Choroid plexus epithelial cell (primary cell): ENCODE measurements at places on chromosomes 12 and 14.

DNA sequence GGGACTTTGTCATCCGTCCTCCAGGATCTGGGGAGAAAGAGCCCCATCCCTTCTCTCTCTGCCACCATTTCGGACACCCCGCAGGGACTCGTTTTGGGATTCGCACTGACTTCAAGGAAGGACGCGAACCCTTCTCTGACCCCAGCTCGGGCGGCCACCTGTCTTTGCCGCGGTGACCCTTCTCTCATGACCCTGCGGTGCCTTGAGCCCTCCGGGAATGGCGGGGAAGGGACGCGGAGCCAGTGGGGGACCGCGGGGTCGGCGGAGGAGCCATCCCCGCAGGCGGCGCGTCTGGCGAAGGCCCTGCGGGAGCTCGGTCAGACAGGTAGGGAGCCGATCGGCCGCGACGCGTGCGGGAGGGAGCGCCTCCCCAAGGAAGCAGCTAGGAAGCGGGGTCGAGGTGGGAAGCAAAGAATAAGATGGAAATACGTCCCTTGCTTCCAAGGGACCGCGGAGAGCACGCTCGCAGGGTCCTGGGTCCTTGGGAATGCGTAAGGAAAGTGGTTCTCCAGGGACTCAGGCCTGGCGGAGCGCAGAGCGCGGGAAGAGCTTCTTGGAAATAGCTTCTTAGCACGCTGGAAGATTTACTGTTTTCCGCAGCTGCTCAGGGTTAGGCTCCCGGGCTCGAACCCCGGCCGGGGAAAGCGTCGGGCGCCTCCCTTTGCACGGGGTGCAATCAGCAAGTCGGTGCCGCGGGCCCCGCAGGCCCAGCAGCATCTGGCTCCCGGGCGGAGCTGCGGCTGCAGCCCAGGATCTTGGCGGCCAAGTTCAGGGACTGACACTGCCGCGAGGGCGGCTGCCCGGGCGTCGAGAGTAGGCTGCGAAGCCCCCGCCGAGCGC, 457 bp downstream of the SOCS2 start:
- DNase-seq = peak; percentile 45

- DNase-seq = no peak
Observed at GRCh38 chr14:91152499-91152898, 38.6 kb downstream of the DGLUCY start.

DNA sequence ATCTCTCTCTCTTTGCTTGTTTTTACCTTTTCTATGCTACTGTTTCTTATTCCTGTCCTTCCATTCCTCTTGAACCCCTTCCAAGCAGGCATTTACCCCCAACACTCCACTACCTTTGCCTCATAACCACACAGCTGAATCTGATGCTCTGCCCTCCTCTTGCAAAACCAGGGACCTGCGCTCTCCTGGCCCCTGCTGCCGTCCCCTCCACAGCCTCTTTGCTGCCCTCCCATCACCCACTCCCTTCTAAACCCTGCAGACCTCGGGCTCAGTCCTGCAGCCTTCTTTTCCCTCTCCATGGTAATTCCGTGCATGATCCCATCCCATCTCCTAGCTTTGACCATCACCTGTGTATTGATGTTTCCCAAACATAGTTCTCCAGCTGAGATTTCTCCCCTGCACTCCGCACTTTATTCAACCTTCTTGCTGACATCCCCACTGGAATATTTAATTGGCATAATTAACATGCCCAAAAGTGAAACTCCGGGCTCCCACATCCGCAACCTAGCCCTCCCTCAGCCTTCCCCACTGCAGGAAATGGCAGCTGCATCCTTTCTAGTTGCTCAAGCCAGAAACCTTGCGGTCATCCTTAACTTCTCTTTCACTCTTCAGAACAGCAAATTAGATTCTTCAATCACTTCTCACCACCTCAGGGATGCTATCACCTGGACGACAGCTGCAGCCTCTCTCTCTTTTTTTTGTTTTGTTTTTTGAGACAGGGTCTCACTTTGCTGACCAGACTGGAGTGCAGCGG, 16.0 kb downstream of the FIGNL2 start:
- DNase-seq = no peak

DNA sequence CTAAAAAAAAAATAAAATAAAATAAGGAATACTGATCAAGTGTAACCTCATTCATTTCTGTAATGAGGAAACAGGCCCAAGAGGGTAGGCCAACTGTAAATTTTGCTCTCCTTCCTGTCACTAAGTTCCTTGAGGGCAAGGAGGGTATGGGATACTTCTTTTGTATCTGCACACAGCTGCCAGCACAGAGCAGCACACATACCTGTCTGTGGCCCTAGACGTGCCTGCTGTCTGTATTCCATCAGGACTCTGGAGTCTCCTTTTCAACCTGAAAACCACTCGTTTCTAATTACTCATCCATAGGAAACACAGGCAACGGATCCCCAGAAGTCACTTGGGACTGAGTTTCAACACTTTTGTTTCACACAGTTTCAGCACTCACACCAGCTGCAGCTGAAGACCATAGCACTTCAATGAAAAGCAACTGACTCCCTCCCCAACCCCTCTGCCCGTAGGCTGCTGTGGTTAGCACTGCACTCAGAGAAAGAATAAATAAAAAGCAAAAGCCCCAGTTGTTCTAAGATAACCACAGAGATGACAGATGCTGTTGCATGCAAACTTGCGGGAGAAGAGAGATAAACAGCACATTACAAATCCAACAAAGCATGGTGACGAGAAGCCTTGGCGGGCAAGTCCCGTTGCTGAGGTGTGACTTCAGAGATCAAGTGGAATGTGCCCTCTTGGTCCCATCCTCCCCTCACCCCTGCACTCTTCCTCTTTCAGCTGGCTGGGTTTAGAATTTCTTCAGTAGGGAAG, 24.9 kb downstream of the CRACR2A start:
- DNase-seq = peak; percentile 90

- DNase-seq = no peak
Observed at GRCh38 chr14:72521045-72521444, 372.9 kb downstream of the DPF3 start.

DNA sequence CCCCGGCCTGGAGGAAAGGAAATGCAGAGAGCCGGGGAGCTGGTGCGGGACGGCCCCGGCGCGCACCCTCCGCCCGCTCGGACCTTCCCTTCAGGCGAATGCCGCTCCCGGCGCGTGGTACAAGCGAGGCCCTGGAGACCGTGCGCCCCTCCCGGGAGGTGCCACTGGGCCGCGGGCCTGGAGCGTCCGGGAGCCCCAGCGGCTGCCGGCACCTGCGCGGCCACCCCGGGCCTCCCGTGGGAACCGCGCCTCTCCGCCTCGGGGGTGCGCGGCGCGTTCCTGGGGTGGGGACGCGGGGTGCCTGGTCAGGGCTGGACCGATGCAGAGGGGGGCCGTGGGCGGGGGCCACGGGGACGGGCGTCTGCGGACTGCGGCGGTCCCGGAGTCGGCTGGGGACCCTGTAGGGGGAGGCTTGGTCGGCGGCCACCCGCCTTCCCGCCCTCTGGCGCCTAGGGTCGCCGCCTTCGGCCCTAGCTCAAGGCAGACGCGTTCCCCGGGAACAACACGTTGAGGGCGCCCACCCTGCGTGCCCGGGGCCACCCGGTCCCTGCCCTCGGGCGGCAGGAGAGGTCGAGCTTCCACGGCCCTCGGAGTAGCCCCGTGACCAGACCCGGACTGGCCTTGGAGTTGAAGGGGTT, 599 bp downstream of the PAPLN start:
- no peak for DNase-seq

DNA sequence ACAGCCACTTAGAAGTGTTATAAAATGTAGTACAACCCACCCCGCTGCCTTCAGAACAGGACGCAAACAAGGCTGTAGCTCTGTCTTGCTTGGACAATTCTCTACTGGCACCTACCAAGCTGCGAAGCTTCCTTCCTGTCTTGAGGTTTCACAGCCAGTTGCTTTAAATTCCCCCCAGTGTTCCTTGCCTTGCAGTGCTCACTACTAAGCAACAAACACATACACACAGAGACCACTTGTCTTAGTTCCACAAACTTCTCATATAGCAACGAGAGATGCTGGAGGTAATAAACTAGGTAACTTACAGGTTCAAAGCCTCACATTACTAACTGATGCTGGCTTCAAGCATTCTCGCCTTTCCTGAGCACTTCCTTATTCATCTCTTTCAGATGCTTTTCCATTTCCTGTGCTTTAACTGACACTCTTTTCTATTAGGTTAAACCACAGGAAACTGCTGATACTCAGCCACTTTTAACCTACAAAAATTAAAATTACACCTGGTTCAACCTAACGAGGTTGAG, 91.5 kb upstream of the PTGDR start:
- no peak for DNase-seq

DNA sequence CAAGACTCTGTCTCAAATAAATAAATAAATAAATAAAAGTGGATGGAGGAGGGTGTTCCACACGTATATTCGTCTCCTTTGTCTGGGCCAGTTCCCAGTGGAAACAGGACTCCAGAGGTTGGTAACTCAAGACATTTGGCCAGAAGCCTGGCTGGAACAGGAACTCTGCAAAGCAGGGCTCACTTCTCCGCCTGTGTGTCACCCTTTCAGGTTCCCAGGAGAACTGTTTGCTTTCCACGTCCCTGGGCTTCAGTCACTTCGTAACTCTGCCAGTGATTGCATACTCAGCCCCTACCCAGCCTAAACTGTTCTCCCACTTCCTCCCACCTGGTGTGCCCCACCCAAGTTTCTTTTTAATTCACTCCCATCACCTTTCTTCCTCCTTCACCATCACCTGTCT, 7.0 kb upstream of the UBE2N start:
- DNase-seq = no peak

DNA sequence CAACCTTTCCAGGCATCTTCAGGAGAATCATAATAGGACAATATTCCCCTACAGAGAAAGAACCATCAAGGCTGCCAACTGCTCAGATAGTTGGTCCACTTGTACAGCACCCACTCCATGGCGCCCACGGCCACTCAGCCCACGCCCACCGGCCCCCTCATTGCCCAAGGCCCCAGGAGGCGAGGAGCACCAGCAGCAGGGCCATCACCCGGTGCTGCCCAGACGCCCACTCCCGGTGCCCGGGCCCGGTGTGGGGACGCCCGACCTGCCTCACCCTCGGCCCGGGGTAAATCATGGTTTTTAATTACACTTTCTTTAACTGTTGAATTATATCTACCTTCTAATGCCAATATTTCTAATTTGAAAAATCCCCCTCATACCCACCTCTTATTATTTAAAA, 41.3 kb upstream of the ANO6 start:
- no peak for DNase-seq

GRCh38 chr12:56836800-56837663, 73.9 kb downstream of the HSD17B6 start:
- peak; percentile 74 for DNase-seq

DNA sequence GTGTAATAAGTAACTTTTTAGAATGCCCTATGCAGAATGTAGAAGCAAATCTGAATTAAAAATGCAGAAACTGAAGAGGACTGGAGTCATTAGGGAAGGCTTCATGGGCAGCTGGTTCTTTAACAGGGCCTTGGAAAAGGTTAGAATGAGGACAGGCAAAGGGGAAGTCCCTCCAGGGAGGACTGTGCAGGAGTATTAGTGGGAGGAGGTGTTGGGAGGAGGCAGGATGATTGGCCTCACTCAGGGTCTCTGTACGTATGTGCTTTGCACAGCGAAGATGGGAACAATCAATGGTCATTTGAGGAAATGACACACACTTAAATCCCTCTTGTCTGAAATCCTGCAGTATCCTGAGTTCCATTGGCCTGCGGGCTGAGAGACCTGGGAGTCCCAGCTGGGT, 119.7 kb downstream of the PTCSC3 start:
- no peak for DNase-seq

- DNase-seq = no peak
Observed at GRCh38 chr14:79064214-79064613, 894.0 kb downstream of the NRXN3 start.

GRCh38 chr12:78555802-78556201, 308.8 kb upstream of the SYT1 start:
- peak; percentile 36 for DNase-seq

DNA sequence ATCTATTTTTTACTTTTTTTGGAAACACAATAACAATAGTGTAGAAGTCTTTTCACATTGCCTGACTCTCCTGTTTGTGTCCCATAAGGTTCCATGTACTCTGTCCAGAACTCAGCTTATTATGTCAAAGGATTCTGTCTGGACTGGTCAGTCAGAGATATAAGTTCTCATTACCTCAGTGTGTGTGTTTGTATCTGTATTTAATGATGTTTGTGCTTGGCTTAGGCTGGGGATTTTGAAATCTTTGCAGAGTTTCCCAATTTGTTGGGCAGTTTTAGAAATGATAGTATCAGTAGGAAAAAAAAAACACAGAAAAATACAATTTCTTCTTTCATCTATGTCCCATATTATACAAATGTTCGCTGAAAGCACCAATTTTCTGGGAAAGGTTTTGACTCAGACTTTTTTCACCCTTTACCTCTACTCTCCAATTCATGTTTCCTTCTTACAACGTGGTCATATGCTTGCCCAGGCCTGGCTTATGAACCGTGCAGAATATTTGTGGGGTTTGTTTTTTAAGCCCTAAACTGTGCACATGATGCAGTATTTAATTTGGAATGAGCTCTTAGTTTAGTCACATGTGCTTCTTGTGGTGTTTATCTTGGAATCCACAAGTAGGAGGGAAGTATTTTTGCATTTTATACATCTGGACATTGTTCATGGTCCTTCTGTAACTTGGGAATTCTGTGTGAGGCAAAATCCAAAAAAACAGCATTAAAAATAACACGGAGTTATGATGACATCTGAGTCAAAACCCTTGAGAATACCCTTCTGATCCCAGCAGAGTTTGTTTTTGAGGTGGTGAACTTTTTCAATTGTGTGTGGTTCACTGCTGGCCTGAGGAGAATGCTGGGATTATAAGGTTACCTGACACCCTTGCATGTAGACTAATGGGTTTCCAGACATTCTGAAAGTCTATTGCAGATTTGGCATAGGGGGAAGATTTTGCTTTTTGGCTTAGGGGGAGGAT, 121.2 kb downstream of the RAD51B start:
- peak; percentile 91 for DNase-seq

DNA sequence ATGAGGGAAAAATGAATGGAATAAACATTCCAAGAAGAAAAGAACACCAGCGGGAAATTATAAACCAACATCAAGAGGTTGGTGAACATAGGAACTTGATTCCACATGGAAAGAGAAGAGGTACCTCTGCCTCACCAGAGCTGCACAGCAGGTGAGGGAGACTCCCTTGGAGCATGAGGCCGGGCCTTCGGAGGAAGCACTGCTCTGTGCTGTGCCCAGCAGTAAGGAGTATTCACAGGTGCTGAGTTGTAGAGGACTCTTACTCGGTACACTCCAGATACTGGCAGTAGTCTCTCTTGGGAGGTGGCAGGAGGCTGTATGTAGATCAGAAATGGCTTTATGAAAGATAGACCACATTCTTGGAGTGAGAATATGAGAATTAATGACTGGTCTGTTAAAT, 76.0 kb downstream of the NPAS3 start:
- DNase-seq = no peak
